Occipital lobe (tissue), 3 donors: ENCODE measurements at places on chromosomes 2 and 18.
A peak's percentile ranks its signal among the peaks of the same experiment; 100 is the strongest.

DNA sequence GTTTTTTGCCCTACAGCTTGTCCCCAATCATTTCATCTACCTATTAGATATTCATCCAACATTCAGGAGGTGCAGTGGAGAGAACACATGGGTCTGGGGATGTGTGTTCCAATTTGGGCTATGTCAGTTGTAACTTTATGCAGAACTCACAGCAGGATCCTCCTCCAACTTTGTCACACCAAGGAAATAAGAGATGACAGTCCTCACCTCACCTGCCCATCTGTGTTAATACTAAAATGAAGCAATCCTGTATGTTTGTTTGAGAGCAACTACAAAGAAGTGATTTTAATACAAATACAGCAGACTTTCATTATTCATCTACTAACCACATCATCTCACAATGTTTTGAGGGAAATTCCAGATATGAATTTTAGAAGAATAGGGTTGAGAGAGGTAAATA, 126.7 kb downstream of the ARHGAP15 start:
- no peak for DNase-seq

DNA sequence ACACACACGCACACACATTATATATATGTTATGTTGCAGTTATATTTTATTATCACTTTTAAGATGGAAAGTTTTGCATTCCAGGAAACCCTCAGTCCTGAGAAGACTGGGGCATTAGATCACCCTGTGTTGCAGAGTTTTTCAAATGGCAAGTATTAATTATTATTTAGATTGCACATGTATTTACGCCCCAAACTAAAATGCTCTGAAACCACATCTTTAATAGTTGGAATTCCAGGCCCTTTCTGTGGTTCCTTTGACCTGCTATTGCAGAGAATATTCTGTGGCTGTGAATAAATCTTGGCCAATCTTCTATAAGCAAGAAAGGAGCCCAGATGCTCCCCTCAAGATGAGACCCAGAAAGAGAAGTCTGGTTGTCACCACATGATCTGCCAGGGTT, 427.0 kb upstream of the TNP1 start:
- DNase-seq: no peak

- no peak for DNase-seq
These were observed 17.7 kb downstream of the PLA2R1 start for GRCh38 chr2:160044728-160045127.

DNA sequence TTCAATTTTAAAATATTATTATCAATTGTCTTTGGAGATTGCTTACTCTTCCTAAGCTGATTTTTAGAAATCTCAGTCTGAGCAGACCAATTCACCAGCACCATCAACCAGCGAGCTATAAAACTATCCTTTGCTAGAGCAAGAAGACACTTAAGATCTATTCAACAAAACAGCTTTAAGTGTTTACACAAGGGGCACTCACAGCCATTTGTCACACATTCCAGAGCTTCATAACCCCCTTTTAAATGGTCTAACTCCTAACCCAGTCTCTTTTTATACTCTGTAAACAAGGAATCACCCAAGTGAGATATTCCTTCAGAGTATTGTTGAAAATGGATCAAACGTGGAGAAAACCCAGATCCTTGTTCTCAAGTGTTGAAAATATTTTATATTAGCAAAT, 1294.1 kb upstream of the CHAC2 start:
- DNase-seq: no peak

DNA sequence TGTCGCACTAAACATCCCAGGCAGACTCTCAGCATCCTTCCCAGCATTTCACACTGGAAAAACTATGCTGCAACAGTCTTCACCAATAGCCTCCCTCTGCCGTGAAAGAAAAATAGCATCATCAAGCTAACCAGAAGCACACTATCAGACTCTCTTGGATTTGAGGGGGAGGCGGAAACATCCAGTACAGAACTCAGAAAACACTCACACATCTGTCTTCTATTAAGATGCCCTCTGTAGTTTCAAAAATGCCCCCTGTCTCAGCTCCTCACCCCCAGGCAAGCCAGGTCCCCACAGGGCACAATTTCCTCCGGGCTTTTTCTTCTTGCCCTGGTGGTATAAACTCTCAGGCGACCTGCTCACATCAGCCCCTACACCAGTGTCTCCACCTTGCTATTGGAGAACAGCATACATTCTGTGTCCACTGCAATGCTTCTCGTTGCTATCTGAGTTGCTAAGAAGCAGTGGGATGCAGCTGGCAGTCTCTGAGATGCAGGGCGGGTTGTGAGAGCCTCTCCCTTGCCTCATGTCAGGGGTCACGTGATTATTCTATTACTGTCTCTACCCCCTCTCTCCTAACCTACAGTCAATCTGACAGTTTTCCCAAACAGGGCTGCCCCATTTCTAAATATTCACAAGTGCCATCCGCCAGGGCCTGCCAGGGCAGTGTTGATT, 189.9 kb downstream of the INO80D start:
- DNase-seq: no peak

DNA sequence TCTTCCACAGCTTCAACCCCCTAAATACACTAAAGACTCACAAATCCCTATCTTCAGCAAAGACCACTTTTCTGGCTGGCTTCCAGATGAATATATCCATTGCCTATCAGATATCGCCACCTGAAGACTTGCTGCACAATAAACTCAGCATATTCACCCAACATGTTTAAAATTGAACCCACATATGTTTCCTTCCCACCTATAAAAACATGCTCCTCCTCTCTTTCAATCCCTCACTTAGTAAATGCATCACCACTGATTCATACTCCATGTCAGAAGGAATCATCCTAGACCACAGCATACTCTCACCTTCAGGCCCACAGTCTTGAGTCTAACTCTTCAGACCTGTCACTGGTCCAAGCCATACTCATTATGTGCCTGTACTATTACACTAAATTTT, 5.3 kb downstream of the SPC25 start:
- DNase-seq: no peak

DNA sequence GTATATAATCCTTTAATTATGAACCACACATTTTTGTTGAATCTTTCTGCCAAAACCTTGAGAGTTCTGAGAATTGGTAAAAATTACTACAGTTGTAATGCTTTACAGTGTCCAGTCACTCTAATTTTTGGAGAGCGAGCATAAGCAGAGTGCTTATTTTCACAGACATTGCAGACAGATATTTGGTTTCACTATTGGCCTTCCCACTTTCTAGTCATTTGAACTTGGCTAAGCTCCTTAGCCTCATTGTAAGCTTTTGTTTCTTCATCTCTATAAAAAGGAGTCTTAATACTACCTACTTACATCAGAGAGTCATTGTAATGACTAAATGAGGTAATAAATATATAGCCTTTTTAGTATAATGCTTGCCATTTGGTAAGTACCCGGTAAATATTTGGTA, 80.4 kb downstream of the LCLAT1 start:
- no peak for DNase-seq

GRCh38 chr2:70710038-70710690, 57.8 kb downstream of the ADD2 start:
- DNase-seq: no peak

GRCh38 chr2:70724366-70724765, 43.6 kb downstream of the ADD2 start:
- DNase-seq: no peak

DNA sequence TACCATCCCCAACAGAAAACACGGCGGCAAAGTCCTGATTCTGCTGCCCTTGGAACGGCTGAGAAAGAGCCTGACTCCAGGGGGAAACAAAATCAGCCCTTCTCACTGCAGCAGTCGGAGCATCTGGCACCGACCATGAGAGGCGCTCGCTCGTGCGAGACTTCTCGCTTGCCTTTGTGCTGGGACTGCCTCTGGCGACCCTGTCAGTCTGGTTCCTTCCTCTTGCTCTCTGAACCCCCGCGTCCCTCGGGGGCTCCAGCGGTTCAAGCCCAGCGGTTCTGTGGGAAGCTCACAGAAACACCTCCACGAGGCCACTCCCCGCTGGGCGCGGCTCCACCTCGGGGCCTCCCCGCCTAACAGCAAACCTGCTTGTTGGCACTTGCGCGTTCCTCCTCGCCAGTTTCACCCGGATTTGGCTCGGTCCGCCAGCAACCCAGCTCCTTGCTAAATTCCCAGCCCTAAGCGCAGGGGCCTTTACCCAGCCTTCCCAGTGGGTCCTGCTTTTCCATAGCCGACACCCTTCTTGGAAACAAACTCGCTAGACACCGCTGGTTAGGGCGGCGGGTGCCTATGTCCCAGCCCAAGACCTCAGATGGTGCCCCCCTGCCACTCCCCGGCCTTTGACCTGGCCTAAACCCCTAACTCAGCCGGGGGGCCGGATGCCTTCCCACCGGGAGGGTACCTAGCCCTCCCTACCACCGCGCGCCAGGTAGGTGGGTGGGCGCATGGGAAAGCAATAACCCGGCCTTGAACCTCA, 2.2 kb downstream of the RND3 start:
- peak; percentile 48 for DNase-seq

DNA sequence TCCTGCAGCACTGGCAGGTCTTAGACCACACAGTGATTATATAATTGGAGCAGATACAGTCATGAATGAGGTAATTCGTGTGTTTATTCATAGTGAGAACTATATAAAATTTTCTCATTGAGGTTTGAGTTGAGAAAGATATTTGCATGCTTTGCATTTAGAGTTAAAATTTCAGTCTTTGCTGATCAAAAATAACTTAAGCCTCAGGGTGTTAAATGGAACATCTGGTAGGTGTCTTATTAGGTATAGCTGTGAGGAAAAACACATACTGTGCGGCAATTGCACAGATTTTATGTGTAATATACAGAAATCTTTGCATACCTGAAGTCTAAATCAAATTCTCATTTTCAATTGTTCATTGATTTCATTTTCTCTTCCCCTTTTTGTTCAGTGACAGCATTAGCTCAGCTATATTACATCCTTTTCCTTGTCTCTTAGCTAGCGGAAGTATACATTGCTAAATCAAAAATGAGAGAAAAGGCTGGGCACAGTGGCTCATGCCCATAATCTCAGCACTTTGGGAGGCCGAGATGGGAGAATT, 21.2 kb downstream of the GORASP2 start:
- DNase-seq: no peak

GRCh38 chr2:202115479-202115971, 42.5 kb downstream of the KIAA2012 start:
- DNase-seq: no peak

DNA sequence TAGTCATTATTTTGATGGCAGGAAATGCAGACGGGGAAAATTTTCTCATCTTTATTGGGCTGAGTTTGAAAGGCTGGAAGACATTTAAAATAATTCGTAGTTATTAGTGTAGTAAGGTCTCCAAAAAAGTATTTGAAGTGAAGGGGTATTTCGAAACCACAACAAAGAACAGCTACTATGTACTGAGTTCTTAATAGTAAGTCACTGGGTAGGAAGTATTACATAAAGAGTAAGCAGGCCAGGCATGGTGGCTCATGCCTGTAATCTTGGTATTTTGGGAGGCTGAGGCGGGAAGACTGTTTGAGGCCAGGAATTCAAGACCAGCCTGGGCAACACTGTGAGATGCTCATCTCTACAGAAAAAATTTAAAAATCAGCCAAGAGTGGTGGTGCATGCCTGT, 113.6 kb downstream of the MEP1B start:
- no peak for DNase-seq

DNA sequence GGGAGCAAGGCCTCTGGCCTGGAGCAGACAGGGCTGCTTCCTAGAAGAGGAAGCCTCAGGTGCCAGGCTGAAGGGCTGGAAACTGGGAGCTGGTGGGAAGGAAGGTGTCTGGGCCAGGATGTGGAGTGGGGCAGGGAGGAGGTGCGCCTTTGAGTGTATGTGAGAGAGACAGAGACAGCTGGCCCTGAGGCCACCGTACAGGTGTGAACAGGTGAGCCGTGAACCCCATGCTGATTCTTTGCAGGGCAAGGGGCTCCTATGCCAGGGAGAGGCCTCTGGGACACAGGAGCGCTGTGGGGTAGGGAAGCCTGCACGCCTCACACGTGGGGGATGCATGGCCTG, 16.3 kb downstream of the ZFP36L2 start:
- no peak for DNase-seq
